ENCODE measurements at places on chromosomes 7 and 10.
A peak's percentile ranks its signal among the peaks of the same experiment; 100 is the strongest.

DNA sequence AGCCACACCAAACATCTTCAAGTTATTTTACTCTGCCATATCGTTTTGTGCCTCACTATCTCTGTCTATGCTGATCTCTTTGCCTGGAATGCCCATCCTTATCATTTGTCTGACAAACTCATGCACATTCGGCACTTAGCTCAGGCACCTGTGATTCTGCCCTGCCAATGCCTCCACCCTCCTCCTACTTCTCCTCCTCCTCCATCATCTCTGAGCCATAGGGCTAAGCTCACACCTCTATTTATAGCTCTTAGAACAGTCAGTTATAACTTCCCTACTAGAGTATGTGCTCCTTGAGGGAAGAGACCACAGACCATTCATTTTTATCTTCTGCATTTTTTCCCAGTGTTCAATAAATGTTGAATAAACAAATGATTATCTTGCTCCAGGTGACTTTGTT, 51.2 kb upstream of the CDK13 start:
- no peak for DNase-seq

DNA sequence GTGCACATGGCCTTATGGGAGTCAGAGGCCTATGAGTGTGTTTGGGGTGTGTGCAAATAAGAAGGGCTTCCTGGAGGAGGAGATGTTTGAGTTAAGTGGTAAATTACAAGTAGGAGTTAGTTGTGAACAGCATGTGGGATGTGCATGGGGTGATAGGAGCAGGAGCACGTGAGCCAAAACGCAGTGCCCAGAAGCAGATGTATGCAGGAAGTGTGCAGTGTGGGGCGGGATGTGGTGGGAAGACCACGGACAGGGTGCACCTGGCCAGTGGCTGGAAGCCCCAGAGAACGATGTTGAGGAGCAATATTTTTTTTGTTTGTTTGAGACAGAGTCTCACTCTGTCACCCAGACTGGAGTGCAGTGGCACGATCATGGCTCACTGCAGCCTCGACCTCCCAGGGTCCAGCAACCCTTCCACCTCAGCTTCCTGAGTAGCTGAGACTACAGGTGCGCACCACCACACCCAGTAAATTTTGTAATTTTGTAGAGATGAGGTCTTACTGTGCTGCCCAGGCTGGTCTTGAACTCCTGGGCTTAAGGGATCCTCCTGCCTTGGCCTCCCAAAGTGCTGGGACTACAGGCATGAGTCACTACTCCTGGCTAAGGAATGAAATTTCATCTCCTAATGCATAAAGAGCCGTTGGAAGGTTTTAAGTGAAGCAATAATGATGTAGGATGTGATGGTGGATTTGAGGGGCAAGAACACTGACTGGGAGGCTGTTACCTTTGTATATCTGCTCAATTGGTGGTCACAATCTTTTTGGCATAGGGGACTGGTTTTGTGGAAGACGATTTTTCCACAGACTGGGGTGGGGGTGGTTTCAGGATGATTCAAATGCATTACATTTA, 78.4 kb downstream of the LYZL2 start:
- DNase-seq, result no peak

DNA sequence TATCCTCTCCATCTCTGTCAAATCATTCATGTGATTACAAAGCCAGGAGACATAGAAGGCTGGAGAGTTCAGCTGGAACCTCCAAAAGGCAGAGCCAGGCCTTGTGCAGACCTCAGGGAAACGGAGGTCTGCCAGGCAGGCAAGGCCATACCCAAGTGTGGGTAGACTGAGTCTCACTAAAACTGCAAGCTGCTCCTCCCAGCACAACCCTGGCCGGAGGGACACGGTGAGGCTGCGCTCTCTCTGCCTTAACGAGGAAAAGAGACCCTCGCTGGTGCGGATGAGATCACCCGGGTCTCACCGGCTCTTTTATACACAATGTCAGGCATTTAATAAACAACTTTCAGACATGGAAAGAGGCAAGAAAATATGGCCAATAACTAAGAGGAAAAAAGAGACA, 66.1 kb upstream of the INPP5A start:
- DNase-seq, result no peak

DNA sequence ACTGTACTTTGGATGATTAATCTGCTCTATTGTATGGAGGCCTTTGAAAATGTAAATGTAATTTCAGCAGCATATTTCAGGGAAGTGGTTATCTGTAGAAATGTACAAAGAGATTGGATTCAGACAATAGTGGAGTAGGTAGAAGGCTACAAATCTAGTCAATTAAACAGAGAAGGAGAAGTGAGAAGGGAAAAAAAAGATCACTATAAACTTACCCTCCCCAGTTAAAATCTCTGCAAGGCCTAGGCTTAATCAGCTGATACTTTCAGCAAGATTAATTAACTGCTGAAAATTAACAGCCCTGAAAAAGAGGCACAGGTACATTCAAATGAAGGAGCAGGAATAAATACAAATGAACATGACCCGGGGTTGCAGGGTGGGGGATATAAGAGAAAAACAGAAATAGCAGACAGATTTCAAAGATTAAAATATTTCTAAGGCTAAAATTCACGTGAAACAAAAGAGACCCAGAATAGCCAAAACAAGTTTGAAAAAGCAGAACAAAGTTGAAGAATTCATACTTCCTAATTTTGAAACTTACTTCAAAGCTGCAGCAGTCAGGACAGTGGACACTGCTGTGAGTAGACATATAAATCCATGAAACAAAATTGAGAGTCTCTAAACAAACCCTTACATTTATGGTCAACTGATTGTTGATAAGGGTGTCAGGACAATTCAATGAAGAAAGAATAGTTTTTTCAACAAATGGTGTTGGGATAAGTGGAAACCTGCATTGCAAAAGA, 96.0 kb downstream of the NRCAM start:
- DNase-seq, result no peak

DNA sequence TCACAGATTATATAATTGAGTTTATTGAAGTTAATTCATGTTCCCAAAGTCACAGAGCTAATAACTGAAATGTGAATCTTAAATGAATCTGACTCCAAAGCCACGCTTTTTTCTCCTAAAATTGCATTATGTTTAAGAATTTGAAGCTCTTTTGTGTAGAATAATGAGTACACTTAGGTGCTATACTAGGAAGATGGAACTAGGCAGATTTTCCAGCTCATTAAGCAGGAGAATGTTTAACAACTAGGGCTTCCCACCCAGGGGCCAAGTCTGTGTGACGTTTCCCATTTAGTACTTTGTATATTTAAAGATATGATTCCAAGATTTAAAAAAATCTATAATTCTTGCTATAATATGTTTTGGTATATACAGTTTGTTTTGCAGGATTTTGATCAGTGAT, 169.5 kb downstream of the KIF20B start:
- DNase-seq, result no peak

DNA sequence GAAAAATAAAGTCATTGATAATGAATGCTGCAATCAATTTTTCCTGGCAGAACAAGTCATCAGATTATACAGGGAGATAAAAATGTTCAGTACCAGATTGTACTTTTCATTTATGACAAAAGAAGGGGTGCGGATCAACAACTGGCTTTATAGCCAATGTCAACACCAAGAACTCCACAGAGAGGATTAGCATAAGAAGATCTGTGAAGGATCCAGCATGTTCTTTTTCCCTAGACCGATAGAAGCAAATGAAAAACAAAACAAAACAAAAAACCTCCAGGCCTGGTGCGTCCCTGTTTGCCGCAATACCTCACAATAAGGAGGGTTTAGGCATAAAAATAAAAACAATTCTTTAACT, 34.7 kb upstream of the PRKAR2B start:
- DNase-seq, result no peak

DNA sequence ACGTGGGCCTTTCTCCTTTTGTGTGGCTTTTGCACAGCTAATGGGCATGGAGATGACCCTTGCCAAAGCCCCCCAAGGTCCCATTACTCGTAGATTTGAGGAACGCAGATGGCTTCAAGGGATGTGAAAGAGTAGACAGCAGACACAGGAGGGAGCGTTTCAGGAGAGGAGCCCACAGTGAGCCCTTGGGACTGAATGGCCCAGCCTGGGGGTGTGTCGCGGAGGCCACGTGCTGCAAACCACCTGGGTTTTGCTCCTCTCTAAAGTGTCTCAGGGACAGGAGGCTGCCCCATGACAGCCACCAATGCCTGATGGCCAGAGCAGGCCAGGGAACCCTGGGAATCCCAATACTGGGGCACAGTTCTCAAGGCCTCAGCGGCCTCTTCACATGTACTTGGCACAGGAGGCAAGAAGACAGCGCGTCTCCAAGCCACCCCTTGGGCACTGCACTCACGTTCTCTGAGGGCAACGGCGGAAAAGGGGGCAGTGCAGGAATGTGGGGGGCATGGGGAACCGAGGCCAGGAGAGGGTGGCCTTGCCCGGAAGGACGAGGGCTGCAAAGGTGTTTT, 185.2 kb downstream of the WDR37 start:
- no peak for DNase-seq

DNA sequence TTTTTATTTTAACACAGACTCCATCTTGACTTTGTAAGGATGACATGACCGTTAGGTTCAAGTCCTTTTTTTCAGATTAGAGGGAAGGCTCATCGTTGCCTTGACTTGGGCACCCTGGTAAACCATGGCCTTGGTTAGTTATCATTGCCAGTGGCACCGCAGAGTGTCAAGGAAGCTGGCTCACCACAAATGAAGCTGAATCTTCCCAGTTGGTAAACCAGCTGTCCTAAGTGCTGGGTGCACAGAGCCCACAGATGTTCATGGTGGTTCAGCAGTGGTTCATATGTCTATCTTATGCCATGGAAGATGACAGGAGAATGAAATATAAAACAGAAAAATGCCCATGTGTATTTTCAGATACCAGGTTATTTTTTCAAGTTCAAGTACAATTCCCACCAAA, 273.6 kb downstream of the PLXDC2 start:
- no peak for DNase-seq

- no peak for DNase-seq
Measured at GRCh38 chr10:8531116-8531515, 476.6 kb downstream of the GATA3 start.

- DNase-seq, result peak; percentile 66
Measured at GRCh38 chr7:143003393-143004051, 23.4 kb downstream of the OR9A2 start.

- DNase-seq, result peak; percentile 31
Measured at GRCh38 chr7:131183611-131184119, 144.0 kb upstream of the MKLN1 start.
